Putamen (tissue), 1 donor: ENCODE measurements at places on chromosomes 13 and 19.

DNA sequence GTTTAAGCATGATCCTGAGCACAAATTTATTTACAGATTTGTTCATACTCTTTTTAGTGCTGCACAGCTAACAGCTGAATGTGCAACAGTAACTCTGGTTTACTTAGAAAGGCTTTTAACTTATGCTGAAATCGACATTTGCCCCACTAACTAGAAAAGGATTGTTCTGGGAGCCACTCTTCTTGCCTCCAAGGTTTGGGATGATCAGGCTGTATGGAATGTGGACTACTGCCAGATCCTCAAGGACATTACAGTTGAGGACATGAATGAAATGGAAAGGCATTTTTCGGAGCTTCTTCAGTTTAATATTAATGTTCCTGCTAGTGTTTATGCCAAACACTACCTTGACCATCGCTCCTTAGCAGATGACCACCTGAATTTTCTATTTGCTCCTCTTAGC, 16.0 kb downstream of the ZNF100 start:
- no peak for DNase-seq

DNA sequence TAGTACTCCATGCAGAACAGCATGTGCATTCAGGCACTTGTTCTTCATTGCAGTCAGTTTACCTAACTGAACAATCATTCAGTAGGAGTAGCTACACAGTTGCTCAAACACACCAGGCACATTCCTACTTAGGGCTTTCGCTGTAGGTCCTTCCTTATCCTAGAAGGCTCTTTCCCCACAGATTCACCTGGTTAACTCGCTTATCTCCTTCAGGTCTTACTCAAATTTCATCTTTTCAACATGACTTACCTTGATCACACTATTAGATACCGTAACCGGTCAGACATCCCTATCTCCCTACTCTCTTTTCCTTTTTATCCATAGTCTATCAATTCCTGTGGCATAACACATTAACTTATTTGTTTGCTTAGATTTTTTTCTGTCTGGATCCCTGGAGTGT, 14.6 kb downstream of the EDNRB start:
- no peak for DNase-seq

GRCh38 chr13:44449999-44450821, 76.6 kb downstream of the SERP2 start:
- DNase-seq: no peak

DNA sequence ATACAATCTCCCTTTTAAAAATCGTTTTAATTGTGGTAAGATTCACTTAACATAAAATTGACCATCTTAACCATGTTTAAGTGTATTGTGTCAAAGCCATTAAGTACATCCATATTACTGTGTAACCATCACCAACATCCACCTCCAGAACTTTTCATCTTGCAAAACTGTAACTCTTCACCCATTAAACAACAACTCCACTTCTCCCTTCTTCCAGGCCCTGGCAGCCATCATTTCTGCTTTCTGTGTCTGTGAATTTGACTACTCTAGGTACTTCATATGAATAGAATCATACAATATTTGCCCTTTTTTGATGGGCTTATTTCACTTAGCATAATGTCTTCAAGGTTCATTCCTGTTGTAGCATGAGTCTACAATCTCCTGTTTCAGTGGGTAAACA, 36.5 kb upstream of the VWA8 start:
- no peak for DNase-seq

GRCh38 chr13:74450964-74451363, 316.8 kb upstream of the KLF12 start:
- DNase-seq: no peak

GRCh38 chr19:23283925-23284324, 33.7 kb upstream of the ZNF724 start:
- DNase-seq: no peak

GRCh38 chr13:46797501-46798237, 708 bp upstream of the ESD start:
- no peak for DNase-seq

- DNase-seq: no peak
Measured at GRCh38 chr19:2807379-2808128, 12.1 kb upstream of the ZNF554 start.

DNA sequence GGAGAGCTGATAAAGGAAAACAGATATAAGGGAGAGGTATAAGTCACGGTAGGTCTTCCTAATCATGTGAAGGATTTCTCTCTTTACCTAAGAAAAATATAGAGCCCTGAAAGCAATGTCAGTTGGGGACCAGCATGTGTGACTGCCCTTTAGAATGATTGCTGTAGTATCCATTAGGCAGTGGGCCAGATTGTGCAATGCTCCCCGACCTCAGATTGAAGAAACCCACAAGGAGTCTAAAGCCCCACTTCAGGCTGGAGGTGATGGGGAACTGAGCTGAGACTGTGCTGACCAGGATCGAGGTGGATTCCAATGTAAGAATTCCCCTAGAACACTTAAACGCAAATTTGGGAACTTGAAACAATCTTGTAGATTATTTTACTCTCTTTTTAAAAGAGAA, 614.4 kb downstream of the LIG4 start:
- DNase-seq: no peak

- DNase-seq: peak; percentile 64
Measured at GRCh38 chr19:19361075-19361594, 40.5 kb downstream of the MAU2 start.

GRCh38 chr13:113166681-113167080, 8.2 kb downstream of the PROZ start:
- no peak for DNase-seq

- DNase-seq: no peak
Measured at GRCh38 chr19:54109651-54110050, 5.8 kb downstream of the TFPT start.

GRCh38 chr13:32124743-32125142, 93.2 kb downstream of the FRY start:
- no peak for DNase-seq

- DNase-seq: no peak
Measured at GRCh38 chr13:87622971-87623370, 48.2 kb upstream of the SLITRK5 start.

- DNase-seq: no peak
Measured at GRCh38 chr13:25800523-25800922, 251.3 kb downstream of the SHISA2 start.

GRCh38 chr19:2719920-2720776, 1.0 kb downstream of the DIRAS1 start:
- no peak for DNase-seq

DNA sequence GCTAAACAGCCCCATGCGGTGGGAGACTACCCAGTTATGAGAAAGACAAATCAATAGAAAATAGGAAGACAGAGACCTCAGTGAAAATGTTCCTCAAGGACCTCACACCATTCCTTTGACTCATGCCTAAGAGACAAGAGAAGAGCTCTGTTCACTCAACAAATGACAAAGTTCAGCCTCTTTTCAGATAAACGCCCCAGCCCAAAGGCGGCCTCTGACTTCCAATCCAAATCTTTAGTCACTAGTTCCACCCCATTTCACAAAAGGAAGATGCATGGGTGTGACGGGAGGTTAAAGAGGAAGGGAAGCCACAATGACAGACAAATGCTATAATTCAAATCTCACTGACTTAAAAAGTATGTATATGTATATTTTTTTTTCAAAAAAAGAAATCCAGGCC, 8.1 kb downstream of the CARS2 start:
- no peak for DNase-seq

DNA sequence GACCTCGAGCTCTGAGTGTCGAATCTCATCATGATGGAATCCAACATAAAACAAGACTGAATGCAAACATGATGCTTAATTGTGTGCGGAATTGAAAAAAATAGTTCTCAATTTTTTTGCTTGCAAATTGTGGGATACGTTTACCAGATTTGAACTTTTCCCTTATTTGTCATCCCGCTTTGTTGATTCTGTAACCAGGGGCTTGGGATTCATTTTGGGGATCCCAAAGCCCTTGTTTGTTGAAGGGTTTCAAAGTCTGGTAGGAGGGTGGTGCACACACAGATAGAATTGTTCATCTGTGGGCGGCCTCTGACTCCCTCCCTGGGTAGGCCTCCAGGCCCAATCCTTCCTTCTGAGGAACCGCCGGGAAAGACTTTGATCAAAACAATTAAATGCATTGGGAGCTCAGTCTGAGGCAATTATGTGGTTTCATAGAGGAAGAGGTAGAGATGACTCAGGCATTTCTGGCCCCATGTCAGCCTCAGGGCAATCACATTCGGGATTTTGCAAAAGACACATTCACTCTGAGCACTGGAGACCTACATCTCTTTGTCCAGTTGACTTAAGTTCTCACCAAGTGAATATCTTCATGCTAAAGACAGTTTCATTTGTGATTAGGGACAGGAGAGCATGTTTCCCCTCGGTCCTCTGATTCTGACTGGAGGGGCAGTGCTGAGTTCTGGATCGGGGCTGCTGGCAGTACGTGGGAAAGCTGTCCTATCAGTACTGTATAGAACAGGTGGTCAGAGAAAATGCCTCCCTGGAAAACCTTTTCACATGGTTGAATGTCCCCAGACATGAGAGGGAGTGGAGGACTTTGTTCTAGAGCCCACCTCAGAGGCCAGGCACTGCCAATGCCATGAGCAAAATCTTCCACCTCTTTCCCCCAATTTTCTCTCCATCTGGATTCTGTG, 27.8 kb upstream of the IGFL4 start:
- DNase-seq: no peak

- DNase-seq: no peak
Measured at GRCh38 chr13:29761815-29762214, 88.6 kb downstream of the UBL3 start.

- no peak for DNase-seq
Measured at GRCh38 chr13:91326146-91326545, 21.3 kb upstream of the MIR17HG start.

DNA sequence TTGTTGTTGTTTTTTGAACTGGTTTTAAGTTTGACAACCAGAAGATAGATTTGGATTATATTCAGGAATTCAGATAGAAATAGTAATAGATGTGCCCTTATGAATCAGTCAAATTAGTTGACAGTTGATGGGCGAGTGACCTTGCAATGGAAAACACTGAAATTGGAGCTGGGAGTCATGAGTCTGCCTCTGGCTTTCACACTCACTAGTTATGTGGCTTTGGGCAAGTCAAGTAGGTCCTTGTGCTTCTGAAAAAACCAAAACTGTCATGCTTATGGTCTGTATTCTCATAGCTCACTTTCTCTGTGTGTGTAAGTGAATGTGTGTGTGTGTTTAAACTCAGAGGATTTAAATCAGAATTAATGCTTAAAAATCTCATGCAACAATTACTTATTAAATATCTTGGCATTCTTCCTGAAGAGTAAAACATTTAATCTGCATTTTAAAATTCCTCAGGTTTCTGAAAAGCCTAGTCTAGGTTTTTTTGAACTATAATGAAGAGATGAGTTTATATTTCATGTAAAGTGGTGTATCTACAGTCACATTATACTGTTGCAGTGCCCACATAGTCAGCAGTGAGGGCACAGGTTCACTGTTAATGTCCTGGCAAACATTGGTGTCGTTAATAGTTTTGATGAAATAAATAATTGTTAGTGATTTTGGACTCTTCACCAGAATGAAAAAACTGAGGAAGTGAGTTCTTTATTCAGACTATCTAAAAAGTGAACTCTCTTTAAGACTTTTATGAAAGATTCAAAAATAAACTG, 32.5 kb downstream of the UCHL3 start:
- DNase-seq: no peak

- DNase-seq: no peak
Measured at GRCh38 chr19:53057904-53058580, 13.5 kb downstream of the ERVV-2 start.

DNA sequence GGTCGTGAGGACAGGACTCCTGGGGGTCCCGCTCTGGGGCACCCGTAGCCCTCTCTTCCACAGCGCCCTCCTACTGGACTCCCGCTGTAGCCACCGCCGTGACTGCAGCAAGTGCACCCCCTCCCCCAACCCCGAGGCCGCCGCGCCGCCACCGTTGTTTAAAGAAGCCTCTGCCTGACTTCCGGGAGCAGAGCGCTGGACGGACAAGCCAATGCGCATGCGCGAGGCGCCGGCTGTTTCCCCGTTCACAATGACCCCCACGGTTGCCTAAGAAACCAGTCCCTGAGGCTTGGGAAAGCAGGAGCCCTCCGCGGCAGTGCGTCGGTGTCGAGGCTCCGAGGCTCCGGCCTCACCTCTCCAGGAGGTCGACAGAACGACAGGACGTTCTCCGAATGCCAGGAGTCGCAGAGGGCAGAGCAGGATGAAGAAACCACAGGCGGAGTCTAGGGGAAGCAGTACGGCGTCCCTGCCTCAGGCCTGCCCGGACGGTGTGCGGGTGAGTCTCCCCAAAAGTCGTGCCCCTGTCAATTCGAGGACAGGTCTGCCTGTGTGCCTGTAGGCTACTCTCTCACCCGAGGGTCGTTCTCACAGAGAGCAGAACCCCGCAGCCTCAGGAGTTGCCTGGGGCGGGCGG, 70.5 kb upstream of the ZNF420 start:
- peak; percentile 26 for DNase-seq

DNA sequence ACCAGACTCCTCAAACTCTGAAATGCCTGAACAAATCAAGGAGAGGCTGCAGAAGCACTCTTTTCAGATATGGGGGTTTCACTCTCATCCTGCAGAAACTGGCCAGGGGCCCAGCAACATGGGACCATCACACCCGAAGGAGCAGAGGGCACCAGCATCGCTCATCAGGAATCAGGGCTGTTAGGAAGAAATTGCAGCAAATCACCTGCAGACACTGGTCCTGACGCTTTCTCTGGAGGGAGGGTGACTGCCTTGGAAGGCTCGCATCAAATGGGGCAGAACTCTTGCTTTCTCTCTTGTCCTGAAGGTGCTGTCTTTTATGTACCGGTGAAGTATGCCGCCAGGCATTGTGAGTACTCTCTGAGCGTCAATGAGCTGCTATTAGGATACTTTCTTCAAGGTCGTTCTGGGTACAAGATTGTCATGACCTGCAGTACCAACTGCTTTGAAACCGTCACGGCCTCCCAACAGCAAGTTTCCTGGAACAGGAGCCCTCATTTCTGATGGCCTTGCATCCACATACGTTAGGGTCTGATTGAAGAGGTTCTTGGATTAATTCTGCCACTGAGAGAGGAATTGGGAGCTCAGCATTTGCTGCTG, 155.7 kb upstream of the SOX1 start:
- no peak for DNase-seq

DNA sequence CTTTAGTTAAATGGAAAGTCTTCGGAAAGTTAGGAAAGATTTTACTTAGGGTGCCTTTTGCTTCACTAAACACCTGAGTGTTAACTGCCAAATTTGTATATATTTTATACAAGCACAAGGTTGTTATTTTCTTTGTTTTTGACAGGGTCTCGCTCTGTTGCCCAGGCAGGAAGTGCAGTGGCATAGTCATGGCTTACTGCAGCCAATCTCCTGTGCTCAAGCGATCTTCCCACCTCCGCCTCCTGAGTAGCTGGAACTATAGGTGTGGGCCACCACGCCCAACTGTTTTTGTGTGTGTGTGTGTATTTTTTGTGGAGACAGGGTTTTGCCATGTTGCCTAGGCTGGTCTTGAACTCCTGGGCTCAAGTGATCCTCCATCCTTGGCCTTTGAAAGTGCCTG, 16.2 kb downstream of the KCTD4 start:
- DNase-seq: no peak

DNA sequence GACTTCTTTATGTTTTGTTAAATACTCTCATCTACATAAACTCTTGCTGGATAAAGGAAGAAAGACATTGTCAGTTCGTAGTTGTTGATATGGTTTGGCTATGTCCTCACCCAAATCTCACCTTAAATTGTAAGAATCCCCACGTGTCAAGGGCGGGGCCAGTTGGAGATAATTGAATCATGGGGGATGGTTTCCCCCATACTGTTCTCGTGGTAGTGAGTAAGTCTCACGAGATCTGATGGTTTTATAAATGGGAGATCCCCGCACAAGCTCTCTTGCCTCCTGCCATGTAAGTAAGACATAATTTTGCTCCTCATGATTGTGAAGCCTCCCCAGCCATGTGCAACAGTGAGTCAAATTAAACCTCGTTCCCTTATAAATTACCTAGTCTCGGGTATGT, 3.6 kb downstream of the ADGRE1 start:
- DNase-seq: no peak

GRCh38 chr19:35125749-35126623, 8.9 kb downstream of the LGI4 start:
- DNase-seq: no peak
